ENCODE measurements at places on chromosomes 6 and 20.

- DNase-seq: no peak
These were observed 5.8 kb upstream of the SIM1 start for GRCh38 chr6:100470422-100471120.

GRCh38 chr20:32685541-32686529 lies 12.1 kb upstream of the C20orf203 start:
- DNase-seq: peak; percentile 88

- DNase-seq: no peak
These were observed 216.4 kb downstream of the UNC5CL start for GRCh38 chr6:40822619-40823018.

DNA sequence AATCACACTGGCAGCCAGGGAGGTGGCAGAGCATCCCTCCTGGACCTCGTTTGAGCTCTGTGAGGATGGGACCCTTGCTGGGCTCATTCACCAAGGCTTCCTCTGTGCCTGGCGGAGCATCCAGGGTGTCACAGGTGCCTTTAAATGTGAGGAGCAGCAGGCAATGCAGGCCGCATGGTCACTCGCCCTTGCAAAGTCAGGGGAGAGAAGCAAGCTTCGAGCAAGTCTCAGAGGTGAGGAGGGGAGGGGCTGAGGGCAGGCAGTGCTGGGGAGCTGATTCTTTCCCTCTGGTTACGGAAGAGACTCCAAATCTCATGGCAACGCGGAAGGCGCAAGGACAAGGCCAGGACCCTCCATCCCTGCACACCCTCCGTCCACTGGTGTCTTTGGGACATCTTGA lies 182.7 kb upstream of the PMEPA1 start:
- DNase-seq: no peak

DNA sequence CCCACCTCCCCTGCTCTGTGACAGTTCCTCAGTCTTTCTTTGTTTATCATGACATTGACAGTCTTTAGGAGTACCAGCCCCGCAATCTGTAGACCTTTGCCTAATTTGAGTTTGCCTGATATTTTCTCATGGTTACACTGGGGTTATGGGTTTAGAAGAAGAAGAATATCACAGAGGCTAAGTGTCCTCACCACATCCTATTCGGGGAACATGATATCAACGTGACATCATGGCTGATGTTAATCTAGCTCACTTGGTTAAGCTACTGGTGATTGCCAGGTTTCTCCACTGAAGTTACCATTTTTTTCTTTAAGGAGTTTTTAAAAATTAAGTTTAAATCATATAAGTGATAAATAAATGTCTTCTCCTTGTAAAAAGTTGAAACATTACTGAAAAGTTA lies 127.5 kb downstream of the CEP57L1 start:
- DNase-seq: no peak

DNA sequence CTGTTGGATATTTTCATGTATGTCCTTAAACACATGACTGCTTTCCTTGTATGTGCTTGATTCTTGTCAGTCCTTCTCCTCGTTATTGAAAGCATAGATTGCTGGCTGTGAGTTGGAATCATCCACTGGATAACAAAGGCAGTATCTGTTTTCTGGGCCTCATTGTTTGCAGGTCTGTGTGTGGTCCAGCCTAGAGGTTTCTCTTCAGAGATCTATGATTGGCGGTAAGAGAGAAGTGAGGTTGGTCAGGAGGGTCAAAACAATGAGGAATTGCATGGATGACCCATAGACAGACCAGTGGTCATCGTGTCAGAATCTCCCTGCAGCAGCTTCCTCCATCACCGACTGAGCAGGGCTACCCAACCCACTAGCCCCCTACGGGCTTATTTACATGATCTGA lies 915.0 kb downstream of the KIF16B start:
- DNase-seq: no peak

DNA sequence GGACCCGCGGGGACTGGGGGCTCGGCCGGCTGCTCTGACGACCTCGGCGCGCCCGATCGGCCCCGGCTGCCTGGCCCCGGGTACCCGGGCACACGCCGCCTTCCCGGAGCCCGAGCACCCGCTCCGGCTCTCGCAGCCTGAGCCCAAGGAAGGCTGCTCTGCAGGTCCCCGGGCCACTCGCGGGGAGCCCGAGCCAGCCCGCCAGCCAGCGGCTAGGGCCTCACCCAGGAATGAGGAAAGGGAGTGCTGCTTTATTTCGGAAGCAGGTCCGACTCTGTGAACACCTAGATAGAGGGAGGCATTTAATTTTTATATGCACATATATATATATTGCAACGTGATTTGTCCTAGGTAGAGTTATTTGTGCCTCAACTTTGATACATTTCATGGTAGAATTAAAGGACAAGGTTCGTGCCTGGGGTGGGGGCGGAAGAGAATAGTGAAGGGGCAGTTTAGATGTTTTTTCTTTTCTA lies 15.5 kb downstream of the FOXA2 start:
- DNase-seq: no peak

GRCh38 chr20:24745206-24745605 lies 203.9 kb upstream of the CST7 start:
- no peak for DNase-seq

All from hematopoietic multipotent progenitor cell (in vitro differentiated cells).